ENCODE measurements at places on chromosomes 4 and X. TPM values are rescaled to one million over a fixed set of nuclear protein-coding genes. Genes with fewer than 3 reads are reported as not detected.

DNA sequence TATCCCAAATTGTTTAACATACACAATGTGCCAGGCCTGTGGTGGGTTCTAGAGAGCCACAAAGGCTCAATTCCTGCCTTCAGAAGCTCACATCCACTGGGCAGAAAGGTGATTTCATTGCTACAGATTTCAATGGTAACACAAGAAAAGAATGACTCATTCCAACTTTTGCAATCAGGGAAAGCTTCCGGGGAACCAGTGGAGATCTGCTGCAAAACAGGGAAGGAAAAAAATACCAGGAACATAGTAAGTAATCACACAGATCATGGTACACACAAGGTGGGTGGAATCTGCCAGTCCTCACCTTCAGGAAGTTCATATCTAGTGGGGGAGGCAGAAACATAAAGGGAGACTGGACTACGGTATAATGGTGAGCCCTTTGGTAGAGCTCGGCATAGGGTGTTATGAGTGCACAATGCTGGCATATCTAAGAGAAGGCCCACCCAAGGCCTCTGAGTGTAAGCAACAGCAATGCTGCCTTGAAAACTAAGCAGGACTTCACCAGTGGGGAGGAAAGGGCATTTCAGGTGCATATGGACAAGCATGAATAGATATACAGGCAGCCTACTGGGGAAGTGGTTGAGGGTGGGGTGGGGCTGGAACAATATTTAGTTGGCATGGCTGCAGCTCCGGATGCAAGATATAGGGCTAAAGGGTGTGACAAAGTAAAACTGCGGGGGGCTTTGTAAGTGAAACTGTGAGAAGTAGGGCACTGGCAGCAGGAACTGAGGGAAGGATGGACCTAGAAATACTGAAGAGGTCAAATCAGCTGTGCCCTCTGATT lies 24.2 kb downstream of the GPRIN3 start:
- no peak for DNase-seq
- no peak overlapping the region for H3K27ac ChIP-seq
- H3K27me3 ChIP-seq = no peaks in the 10 kb centered on the region
- H3K4me1 ChIP-seq = no peaks in the 10 kb centered on the region
- no peaks in the 10 kb centered on the region for H3K36me3 ChIP-seq
- no peak overlapping the region for H3K4me3 ChIP-seq

DNA sequence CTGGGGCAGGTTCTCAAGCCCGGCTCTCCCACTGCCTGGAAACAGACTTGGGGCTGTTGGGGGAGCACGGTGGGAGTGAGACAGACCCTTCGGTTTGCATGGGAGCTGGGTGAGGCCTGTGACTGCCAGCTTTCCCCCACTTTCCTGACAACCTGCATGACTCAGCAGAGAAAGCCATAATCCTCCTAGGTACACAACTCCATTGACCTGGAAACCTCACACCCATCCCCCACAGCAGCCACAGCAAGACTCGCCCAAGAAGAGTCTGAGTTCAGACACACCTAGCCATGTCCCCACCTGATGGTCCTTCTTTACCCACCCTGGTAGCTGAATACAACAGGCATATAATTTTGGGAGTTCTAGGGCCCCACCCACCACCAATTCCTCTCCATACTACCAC lies 57.6 kb upstream of the UBQLN2 start:
- no peak overlapping the region for H3K27ac ChIP-seq
- no peaks in the 10 kb centered on the region for H3K27me3 ChIP-seq
- H3K4me3 ChIP-seq = no peak overlapping the region

DNA sequence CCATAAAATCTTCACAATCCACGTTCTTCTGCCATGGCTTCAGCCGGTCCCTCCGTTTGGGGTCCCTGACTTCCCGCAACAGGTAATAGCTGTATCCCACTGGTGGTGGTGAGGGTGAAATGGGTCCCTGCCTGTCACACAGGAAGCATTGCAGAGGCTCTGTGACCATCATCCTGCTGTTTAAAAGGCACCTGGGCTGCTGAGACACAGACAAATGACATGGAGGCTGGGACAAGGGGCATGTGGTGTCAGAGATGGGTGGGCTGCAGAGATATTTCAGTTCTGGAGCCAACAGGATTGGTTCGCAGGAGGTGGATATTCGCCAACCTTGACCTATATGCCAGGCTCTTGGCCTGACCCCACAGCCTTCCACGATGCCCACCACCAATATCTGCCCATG lies 82.1 kb downstream of the JAKMIP1 start:
- H3K27ac ChIP-seq = no peak overlapping the region
- H3K4me1 ChIP-seq = no peaks in the 10 kb centered on the region
- no peaks in the 10 kb centered on the region for H3K27me3 ChIP-seq
- no peaks in the 10 kb centered on the region for H3K36me3 ChIP-seq

- DNase-seq = no peak
- H3K27me3 ChIP-seq = no peaks in the 10 kb centered on the region
- peak overlapping the region; percentile 86 for H3K4me3 ChIP-seq
- H3K4me1 ChIP-seq = no peaks in the 10 kb centered on the region
- H3K27ac ChIP-seq = peak overlapping the region; percentile 93
Observed at GRCh38 chr4:70902577-70903290, 565 bp downstream of the MOB1B start.

MAGIX gene
- total RNA-seq = 1.4 TPM

GYPE gene
- 0.54 TPM for total RNA-seq

DCX gene
- total RNA-seq = 0.36 TPM

Measured in sigmoid colon (tissue), 7 donors.